ENCODE measurements at places on chromosomes 5 and 9.

DNA sequence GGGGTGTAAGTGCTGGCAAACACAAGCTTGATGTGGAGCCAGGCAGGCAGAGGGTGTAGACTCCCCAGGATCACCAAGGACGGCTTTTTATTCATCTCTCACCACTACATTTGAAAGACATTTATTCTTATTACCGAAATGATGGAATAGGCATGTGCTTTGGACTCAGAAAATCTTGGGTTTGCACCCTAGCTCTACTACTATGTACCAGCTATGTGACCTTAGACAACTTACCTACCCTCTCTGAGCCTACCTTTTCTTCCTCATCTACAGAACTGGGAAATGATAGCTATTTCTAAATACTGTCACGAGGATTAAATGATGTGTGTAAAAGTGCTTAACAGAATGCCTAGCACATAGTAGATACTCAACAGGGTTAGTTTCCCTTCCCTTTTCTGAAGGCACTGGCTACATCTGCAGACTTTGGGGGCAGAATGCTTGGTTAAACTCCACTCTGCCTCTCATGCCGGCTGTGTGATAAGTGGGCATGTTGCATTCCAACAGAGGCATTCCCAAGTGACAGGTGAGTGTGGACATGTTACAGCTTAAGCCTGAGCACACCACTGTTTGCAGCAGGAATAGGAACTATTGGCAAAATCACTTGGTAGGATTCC is 94.8 kb downstream of the SLC1A3 start:
- no peaks in the 10 kb centered on the region for H3K36me3 ChIP-seq
- no peak overlapping the region for H3K4me3 ChIP-seq
- H3K4me1 ChIP-seq = no peaks in the 10 kb centered on the region
- no peaks in the 10 kb centered on the region for H3K27me3 ChIP-seq
- DNase-seq = no peak

DNA sequence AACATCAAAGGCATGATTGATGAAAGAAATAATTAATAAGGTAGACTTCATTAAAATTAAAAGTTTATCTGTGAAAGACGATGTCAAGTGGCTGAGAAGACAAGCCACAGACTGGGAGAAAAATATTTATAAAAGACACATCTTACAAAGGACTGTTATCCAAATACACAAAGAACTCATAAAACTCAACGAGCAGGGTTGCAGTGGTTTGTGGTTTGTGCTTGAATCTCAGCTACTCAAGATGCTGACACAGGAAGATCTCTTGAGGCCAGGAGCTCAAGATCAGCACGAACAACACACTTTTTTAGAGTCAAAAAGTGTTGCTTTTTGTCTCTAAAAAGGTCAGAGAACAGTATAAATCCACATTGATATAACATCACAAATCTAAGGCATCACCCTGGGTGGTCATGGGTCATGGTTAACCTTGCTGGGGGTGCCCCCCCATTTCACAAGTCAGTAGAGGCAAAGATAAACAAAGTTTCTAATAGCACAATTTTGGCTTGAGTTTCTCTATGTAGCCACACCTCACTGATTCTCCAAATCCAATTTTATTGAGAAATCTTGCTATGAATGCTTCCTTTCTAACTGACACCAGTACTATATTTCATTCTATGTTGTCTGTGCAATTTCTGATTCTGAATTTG is 342.9 kb upstream of the RPS23 start:
- no peak for DNase-seq
- H3K27me3 ChIP-seq = no peaks in the 10 kb centered on the region
- H3K4me1 ChIP-seq = no peaks in the 10 kb centered on the region
- H3K36me3 ChIP-seq = no peaks in the 10 kb centered on the region
- no peak overlapping the region for H3K27ac ChIP-seq

DNA sequence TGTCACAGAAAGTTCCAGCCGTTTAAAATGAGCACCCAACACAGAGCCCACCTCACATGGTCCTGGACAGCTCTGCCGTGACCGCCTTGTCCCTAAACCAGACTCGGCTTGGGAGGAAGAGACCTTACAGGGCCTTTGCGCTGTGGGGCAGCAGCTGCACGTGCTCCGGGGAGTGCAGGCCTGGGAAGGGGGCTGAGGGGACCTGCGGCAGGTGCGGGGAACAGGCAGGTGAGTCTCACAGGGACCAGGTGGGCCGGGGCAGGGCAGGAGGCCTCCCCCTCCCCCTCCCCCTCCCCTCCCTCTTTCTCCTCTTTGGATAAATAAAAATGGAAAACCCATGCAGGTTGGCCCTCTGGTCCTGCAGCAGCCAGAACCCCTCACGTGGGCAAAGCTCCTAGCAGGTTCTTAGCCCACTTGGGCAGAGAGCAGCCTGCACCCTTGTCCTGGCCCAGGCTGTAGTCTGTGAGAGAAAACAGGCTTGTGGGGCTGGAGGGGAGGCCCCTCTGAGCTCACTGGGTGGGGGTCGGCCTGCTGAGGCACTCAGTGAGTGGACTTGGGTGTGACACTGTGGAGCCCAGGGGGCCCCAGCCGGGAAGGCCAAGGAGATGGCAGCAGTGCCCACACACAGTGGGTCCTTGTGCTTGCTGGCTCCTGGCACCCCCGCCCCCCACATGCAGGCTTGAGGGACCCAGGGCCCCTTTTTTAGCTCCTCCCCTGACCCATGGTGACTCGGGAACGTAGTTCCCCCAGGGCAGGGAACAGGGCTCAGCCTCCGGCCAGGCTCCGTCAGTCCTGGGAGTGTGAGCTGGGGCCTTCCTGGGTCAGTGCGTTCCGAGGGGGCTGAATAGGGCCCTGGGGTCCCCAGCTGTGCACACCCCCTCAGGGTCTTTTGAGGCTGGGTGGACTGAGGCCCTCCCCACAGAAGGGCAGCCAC is 40.0 kb upstream of the CACNA1B start:
- peaks cover 9% of the 10 kb centered on the region for H3K36me3 ChIP-seq
- no peak overlapping the region for H3K4me3 ChIP-seq
- DNase-seq = no peak

DNA sequence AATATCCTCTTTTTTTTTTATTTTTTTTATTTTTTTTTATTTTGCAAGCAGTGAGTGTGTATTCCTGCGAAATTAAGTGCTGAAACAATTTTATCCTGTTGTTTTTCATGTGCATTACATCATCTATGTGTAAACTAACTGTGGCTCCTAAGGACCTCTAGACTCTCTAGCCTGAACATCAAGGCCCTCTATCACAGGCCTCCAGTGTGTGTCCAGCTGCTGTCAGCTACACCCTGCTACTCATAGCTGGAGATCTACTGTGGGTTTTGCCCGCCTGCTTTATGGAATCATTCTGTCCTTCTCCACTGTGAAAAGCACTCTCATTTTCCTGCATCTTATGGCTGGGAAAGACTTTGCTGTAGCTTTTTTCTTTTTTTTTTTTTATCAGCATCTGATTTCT is 157.8 kb downstream of the KCTD16 start:
- H3K27me3 ChIP-seq = no peaks in the 10 kb centered on the region
- DNase-seq = no peak
- no peak overlapping the region for H3K4me3 ChIP-seq
- H3K27ac ChIP-seq = no peak overlapping the region

DNA sequence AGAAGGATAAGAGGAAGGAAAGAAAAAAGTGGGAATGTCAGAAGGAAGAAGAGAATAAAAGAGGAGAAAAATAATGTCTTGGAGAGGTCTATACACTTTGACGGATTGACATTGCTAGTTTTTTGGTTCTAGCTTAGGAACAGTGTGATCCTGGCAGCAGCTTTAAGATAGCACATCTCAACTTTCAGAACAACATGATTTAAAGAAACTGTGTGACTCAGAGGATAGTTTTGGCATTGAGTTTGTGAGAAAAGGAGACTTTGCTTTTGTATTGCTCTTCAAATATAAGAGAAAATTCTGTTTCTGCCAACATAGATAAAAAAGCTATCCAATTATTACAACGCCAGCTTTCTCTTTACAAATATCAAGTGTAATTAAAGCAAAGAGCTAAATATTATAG is 260.7 kb upstream of the ARRDC3 start:
- H3K4me3 ChIP-seq = no peak overlapping the region
- peaks cover 1% of the 10 kb centered on the region for H3K4me1 ChIP-seq
- no peak overlapping the region for H3K27ac ChIP-seq
- H3K36me3 ChIP-seq = no peaks in the 10 kb centered on the region
- H3K27me3 ChIP-seq = no peaks in the 10 kb centered on the region

GRCh38 chr5:110900829-110901228 is 162.0 kb downstream of the SLC25A46 start:
- no peak for DNase-seq
- H3K27ac ChIP-seq = no peak overlapping the region

DNA sequence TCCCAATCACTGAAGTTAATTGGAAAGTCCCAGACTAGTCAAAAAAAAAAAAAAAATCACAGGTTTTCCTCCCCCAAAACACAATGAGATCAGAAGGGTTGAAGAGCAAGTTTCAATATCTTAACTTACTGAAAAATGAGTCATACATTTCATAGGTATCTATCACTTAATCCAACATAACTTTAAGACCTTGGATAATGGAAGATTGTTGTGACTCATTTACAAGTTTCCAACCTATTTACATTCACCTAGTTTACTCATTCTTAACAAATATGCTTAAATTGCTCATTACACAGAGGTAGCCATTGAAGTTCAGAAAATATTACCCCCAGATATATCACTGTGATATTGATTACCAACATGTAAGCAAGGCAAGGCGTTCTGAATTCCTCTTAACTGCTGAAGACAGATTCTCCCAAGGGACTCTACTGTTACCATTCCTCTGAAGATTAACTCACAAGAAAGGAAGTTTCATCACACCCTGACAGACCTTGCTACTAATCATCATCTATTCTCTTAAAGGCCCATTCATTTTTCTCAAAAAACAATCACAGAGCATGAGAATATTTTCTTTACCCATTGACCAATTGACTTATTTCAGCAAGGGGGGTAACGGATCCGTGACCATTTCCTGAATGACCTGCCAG is 563.8 kb downstream of the TLE1 start:
- H3K27ac ChIP-seq = no peak overlapping the region
- no peaks in the 10 kb centered on the region for H3K36me3 ChIP-seq
- no peaks in the 10 kb centered on the region for H3K27me3 ChIP-seq
- DNase-seq = no peak

DNA sequence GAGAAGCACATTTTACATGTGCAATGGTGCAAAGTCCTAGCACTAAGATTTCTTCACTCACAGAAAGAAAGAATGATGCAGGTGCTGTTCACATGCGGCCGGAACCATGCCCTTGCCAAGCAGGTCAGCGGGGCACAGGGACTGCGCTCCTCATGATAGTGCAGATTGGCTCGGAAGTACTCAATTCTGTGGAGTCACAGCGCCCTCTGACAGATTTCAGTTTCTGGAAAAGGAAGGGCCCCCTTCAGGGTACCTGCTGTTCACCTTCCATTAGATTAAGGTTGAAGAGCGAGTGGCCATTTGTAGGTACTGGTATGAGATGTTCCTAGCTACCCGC is 75.7 kb downstream of the TMC1 start:
- no peak for DNase-seq
- H3K27ac ChIP-seq = no peak overlapping the region
- H3K4me1 ChIP-seq = no peaks in the 10 kb centered on the region
- H3K36me3 ChIP-seq = no peaks in the 10 kb centered on the region
- no peaks in the 10 kb centered on the region for H3K27me3 ChIP-seq
- H3K4me3 ChIP-seq = no peak overlapping the region

DNA sequence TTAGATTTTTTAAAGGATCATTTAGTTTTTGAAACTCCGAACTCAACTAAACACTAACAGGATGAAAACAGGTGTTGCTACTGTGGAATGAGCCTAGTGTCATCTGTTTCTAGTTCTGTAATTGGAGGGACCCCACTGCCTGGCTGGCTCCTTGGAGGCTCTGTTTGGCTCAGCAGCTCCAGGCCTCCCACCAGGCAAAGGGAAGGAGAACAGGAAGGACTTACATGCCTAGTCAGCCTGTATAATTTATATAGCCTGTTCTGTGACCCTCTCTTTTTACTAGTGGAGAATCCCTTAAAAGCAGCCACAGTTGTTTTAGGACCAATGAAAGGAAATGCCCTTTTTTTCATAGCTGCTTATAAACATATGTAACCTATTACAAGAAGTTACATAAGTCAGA is 21.1 kb upstream of the C5orf24 start:
- no peak overlapping the region for H3K27ac ChIP-seq
- H3K4me3 ChIP-seq = no peak overlapping the region
- H3K27me3 ChIP-seq = no peaks in the 10 kb centered on the region
- peaks cover 5% of the 10 kb centered on the region for H3K36me3 ChIP-seq

DNA sequence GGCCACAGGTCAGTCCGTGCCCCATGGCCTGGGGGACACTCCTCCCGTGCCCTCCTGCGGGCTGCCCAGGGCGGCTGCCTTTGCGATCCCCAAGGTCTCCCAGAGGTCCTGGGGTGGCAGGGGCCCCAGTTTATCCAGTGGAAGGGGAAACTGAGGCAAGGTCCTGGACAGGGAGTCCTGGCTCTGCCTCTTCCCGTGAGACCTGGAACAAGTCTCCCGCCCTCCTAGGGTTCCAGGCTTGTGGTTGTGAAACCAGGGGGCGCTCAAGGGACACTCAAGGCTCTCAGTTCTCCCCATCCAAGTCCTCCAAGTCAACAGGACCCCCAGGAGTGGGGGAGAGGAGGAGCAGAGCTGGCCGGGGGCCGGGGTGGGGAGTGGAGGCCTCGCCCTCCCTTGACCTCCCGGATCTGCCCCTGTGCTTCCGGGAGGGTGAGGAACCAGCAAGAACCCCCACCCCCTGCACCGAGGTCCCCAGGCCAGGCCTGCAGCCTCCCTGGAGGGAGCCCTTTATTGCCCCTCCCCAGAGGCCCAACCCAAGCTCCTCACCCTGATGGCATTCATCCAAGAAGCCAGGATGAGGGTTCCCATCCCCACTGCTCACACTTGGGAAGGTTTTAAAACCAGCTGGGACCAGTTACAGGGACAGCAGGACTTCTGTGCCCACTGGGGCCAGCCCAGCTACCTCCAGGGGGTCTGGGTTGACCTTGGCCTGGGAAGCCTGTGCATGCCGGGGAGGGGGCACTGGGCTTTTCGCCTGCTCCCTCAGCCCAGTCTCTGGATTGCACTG is 24.7 kb upstream of the TMEM250 start:
- no peaks in the 10 kb centered on the region for H3K27me3 ChIP-seq
- H3K36me3 ChIP-seq = no peaks in the 10 kb centered on the region
- peak; percentile 64 for DNase-seq
- H3K27ac ChIP-seq = no peak overlapping the region
- peaks cover 5% of the 10 kb centered on the region for H3K4me1 ChIP-seq

GRCh38 chr5:77743181-77743580 is 33.0 kb downstream of the TBCA start:
- no peaks in the 10 kb centered on the region for H3K36me3 ChIP-seq
- H3K4me3 ChIP-seq = no peak overlapping the region
- H3K4me1 ChIP-seq = no peaks in the 10 kb centered on the region
